ENCODE measurements at places on chromosomes 5 and 9.

DNA sequence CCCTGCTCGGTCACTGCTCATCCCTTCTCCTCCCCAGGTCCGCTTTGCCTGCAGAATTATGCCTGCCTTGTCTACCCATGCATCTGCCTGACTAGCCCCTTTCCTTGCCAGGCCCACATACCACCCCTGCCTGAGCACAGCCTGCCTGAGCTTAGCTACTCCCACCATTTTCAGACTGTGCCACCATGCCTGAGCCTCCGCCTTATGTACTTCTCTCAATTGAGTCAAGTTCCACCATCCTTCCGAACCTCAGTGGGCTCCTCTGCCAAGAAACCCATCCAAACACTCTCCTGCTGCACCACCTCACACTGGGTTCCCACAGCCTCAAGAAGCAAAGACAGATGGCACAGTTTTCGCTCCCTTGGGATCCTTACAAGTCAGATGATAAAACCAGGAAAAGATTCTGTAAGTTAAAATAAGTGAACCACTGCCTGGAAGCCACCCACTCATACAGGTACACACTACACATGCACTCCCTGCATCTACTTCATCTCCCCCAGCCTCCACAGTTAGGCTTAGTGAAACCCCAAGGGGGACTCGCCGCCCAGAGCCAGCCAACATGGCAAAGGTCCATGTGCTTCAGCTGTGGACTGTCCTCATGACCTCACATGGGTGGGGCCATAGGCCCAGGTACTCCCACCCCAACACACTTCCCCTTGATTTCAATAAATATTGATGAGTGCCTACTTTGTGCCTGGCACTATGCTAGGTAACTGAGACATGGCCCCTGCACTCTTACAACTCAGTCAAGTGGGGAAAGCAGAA, 23.1 kb downstream of the P4HA2 start:
- no peak for DNase-seq

DNA sequence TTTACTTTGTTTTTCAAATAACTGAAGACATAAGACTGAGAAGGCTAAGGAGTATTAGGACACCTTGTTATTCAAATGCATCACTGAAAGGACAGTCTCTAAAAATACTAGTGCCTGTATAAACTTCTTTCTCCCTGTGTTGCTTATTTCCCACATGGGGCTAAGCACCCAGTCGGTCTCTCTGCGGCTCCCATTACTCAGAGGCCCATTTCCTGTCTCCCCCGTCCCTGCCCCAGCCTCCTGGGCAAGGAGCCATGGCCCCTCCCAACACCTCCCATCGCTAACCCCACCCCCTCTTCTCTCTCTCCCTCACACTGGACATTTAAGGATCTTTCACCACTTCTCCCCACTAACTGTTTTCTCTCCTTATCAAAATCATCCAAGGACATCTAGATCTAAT, 81.9 kb downstream of the EBF1 start:
- DNase-seq: no peak

- DNase-seq: no peak
Observed at GRCh38 chr9:109935406-109936087, 155.5 kb downstream of the PALM2AKAP2 start.

GRCh38 chr5:2261004-2261703, 378.4 kb upstream of the IRX4 start:
- DNase-seq: no peak

DNA sequence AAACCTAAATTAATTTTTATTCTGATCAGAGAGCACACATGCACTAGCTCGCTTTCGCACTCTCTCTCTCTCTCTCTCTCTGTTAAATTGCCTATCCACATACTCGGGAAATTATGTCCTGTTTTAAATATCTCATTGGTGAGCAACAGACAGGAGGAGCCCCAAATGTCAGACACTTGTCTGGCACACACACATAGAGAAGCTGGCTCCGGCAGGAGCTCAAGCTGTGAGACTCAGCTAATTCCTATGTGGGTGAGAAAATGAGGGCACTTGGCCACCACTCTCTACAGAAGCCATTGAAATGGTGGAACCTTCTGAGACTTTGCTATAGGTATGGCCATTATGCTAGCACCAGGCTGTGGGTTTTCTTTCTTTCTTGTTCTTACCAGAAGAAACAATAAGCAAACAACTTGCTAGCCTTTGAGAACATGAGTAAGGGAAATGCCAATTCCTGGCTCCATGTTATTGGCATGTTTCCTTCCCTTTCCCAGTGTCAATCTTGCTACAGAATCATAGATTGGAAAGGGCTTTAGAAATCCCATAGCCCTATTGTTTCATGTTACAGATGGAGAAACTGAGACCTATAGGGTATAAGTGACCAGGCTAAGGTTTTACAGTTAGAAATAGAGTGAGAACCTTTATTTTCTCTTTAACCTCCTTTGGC, 9.0 kb downstream of the RFX3 start:
- DNase-seq: no peak

- DNase-seq: no peak
Observed at GRCh38 chr5:138874241-138874640, 894 bp downstream of the LRRTM2 start.

- DNase-seq: no peak
Observed at GRCh38 chr9:3507395-3508077, 18.3 kb downstream of the RFX3 start.

DNA sequence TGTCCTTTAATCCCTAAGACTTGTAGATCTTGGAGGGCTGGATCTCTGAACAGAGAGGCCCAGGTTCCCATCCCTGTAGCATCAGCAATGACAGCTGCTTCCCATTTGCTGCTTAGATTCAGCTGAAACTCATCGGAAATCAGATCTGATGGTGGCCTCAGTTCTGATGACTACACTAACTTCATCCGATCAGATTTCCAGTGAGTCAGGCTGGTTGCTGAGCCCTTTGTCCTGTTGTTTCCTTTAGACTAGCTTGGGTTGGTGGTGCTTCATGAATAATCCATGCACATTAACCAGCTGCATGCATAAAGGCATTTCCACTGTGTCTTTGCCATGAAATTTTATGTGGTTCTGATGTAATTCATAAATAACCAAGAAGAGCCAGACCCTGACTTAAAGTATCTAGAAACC, 195.2 kb upstream of the TUT7 start:
- no peak for DNase-seq

DNA sequence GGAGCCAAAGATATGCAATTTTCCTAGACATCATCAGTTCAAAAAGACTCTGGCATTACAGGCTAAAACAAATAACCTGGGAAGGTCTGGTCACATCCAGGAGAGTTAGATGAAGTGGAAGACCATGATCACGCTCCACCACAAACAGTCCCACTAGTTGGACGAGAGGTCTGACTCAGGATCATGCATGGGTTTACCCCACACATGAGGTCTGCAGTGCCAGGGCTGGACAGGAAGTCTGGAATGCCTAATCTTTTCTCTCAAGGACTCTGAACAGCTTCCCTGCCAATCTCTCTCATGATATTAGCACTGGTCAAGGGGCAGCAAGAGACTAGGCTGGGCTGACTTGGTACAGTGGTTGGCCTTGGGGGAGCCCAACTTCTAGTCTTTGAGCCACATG, 7.1 kb downstream of the PRUNE2 start:
- DNase-seq: no peak

GRCh38 chr5:136030956-136031611, 2.3 kb downstream of the TGFBI start:
- DNase-seq: no peak

DNA sequence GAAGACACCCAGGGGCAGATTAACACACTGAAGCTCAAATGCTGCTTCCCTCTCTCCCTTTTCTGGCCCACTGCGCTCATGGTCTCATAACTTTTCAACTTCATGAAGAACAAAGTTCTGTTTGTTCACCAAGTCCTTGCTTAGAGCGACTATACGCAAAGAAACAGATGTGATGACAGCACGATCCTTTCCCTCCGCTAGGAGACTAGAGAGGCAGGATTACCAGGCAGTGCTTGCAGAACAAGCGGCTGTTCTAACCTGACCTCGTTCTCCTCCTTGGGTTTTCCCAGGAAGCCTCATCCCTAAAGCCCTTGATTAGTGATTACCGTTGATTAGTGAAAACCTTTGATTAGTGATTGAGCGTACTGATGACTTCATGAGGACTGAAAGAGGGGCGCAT, 649.9 kb downstream of the IRX1 start:
- DNase-seq: no peak

DNA sequence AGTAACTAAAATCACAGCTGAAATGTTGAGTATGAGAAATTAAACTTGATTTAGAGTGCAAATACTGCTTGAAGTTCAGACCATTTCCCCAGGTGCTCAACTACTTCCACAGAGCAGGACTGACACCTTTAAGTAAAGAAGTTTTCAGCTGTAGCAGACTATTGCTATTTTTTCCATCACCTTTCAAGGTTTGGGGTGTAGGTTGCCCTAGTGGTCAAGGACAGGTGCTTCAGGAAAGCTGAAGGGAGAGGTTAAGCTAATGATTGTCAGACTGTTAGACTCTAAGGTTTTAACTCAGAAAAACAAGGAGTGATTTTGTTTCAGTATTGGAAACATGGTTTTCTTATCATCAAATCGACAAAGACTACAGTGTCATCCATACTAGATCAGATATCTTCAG, 162.1 kb downstream of the CCDC192 start:
- DNase-seq: no peak

DNA sequence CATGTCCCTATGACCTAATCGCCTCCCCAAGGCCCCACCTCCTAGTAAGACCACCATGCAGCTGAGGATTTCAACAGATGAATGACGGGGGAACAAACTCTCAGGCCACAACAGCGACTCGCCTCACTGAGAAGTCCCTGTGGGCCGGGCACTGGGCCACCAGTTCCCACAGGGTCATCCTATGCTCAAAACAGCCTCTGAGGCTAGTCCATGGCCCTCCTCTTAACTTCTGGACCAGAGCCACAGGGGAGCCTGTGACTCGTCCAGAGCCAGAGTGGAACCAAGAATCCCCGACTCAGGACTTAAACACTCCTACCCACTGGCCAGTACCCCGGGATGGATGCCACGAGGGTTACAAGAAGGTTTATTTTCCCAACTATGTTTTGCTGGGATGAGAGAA, 12.3 kb downstream of the GFPT2 start:
- no peak for DNase-seq

- DNase-seq: peak; percentile 43
Observed at GRCh38 chr5:139747583-139748504, 47.8 kb upstream of the PSD2 start.

DNA sequence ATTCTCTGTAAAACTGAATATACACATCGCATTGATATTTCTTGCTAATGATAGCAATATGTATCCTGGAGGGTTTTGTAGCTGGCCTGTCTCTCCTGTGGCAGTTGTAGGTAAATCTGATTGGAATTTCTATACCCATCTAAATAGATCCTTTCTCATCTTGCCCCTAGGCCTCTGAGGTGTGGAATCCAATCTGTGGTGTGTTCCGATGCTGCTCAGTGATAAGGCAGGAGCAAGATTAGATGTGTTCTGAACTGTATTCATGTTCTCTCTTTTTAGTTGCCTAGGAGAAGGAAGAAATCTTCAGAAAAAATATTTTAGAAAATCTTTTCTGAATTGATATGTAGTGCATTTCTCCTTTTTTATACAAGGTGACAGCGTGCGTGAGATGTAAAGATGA, 507.5 kb downstream of the NR2F1-AS1 start:
- no peak for DNase-seq

GRCh38 chr9:4837261-4838188, 44.8 kb downstream of the RCL1 start:
- no peak for DNase-seq

DNA sequence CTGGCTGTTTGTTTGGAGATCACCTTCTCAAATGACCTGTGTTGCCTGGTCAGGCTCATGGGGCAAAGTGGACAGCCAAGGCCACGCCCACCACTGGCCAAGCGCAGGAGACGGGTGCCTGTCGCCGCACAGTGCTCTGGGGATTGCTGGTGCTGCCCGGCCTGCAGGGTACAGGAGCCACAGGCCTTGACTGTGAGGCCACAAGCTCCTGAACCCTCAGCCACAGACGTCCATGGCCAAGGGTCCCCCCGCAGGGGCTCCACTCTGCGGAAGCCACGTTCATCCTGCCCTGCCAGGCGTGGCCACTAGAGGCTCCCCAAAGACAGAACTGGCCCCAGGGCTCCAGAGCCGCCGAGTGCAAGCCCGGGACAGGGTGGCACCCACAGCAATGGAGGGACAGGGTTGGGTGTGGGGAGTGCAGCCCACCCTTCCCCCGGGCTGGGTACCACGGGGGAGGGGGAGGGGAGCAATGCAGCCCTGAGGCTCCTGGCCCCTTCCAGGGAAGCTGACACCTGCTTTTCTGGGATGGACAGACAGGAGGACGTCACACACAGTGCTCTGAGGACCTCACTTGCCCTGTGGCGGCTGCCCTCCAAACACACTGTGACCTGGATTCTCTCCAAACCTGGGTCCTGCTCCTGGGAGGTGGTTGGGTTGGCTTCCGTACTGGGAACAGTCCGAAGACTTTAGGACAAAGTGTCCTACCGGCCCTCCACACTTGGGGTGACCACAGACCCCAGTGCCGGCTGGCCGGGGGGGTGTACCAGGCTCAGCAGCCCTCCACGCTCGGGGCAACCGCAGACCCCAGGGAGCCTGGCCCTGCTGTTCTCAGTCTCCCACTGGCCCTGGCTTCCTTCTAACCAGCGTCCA, 21.5 kb downstream of the TPPP start:
- peak; percentile 67 for DNase-seq
